ENCODE measurements at places on chromosomes 1 and 21.
A peak's percentile ranks its signal among the peaks of the same experiment; 100 is the strongest.

GRCh38 chr1:65059930-65060538 is 88.0 kb upstream of the AK4 start:
- no peak for DNase-seq

- no peak for DNase-seq
These were observed 28.1 kb upstream of the GRHL3 start for GRCh38 chr1:24290933-24291487.

DNA sequence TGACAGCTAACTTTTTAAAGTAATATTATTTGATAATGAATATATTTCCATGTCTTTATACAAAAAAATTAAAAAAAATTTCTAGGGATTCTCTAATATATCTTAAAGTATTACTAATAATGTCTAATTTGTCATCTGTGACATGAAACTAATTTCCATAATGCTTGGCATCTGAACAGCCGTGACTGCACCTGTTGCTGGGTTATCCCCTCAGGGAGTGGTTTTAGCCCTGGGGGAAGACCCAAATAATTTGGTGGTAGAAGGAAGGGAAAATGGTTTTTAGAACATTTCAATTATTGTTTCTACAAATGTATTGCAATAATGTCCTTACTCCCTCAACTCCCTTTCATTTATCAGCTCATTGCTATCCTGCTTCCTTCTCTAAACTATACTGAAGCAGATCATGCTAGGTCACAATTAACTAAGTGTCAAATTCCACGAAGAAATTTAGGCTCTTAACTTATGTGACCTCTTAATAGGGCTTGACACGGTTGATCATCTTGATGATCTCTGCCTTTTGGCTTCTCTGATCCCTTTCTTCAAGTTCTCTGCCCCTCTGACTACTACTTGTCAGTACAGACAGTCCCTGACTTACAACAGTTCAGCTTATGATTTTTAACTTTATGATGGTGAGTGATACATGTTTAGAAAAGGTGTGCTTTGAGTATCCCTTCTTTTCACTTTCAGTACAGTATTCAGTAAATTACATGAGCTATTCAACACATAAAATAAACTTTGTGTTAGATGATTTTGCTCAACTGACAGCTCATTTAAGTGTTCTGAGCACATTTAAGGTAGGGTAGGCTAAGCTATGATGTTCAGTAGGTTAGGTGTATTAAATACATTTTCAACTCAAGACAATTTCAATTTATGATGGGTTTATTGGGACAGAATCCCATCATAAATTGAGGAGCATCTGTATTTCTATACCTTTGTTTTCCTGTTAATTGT is 26.4 kb upstream of the DPH5 start:
- DNase-seq: no peak

GRCh38 chr1:49319426-49319963 is 542.8 kb upstream of the BEND5 start:
- no peak for DNase-seq

DNA sequence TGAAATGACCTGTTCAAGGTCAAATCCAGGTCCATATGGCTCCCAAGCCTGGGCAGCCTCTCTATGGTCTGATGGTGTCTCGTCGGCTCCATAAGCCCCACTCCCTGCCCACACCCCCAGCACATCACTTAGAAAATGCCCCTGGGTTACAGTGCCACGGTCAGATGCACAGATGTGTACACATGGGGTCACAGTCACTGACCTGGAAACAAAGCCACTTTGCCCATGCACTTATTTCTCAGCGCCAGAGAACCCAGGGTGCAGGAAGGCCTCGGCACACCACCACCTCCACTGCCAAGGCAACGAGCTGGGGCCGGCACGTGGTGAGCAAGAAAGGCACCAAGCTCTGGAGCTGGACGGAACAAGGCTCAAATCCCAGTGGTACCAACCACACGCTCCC is 24.7 kb downstream of the IFFO2 start:
- no peak for DNase-seq

DNA sequence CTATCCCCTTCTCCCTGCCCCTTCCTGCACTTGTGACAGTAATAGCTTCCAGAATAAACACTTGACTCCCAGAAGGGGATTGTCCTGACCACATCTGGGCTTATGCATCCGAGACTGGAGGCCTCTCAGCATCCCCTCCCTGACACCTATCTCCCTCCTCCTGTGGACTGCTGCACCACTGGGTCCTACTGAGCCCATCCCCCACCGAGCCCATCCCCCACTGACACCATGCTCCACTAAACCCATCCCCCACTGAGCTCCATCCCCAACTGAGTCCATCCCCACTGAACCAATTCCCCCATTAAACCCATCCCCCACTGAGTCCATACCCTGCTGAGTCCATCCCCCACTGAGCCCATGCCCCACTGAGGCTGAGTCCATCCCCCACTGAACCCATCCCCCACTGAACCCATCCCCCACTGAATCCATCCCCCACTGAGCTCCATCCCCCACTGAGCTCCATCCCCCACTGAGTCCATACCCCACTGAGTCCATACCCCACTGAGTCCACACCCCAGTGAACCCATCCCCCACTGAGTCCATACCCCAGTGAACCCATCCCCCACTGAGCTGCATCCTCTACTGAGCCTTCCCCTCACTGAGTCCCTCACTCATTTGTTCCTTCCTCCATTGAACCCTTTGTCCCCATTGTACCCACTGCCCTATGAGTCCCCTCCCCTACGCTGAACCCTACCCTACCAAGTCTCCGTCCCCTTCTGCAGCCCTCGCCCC is 5.6 kb downstream of the PDZK1IP1 start:
- no peak for DNase-seq

DNA sequence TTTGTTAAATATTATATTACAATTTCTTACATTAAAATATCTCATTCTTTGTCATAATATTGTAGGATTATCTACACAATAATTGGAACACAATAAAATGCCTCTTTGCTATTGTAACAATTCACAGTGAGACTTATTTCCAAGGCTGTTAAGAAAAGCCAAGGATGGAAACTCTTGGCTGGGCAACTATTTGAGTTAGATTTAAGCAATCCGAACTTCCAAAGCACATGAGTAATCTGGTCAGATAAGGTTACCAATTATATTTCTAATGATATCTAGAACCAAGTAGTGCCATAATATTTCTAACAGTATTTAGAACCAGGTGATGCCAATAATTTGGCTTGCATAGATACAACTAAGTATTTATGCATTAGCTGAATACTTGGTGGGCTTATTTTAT is 154.7 kb upstream of the KCNK2 start:
- no peak for DNase-seq

DNA sequence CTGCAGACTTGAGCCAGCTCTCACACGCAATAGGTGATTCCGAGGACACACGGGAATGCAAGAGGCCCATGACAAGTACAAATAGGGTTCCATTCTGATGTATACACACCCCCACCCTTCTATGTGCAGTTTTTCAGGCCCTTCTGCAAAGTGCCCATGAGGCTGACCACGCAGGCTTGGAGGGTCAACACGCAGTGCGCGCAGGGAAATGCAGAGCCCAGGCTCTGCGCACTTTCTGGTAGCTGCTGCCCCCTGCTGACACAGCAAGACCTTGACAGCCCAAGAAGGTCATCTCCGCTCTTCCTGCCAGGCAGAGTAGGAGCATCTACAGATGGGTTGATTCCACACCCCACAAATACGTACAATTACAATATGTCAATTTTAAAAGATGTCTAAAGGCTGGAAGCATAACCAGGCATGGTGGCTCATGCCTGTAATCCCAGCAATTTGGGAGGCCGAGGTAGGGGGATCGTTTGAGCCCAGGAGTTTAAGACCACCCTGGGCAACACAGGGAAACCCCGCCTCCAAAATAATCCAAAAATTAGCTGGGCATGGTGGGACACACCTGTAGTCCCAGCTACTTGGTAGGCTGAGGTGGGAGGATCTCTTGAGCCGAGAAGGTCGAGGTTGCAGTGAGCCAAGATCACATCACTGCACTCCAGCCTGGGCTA is 18.5 kb downstream of the SH3BP5L start:
- DNase-seq: peak; percentile 34

GRCh38 chr1:242839101-242839500 is 314.6 kb upstream of the PLD5 start:
- no peak for DNase-seq

DNA sequence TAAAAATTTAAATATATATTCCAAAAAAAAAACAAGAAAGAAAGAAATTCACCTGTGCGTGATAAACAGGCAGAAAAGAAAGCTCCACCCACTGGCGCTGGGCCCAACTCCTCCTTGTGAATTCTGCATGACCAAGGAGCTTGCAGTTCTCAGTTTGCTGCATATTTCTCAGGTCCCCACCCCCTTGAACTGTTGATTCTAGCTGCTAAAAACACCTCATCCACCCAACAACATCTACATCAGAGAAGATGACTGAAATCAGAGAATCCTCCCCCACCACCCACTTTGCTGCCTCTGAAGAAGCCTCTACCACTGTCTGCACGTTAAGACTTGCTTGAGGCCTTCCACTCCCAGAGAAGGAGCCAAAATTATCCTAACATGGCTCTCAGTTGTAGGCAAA is 104.8 kb downstream of the RGS2 start:
- no peak for DNase-seq

DNA sequence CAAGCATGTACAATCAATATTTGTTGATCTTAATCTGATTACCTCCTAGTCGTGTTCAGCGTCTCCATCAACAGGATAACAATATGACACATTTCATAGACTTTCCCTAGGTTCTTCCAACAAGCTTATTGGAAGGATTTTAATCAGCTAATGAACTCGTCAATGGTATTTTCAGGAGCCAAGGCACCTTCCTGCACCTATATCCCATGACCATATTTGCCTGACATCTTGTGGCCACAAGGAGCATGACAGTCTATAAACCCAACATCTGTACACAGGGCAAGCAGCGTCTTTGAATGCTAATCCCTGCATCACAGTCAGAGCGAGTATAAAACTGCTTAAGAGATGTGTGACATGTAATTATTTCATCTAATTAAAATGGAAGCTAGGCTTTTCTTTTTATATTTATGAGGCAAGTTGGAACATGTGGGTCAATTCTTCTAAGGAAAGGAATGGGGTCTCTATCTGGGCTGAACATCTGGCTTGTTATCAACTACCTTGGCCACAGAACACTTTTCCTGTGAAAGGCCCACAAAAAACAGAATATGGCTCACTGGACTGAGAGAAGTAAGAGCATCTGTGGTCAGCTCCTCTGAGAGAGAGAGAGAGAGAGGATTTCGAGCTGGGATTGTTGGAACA is 388.8 kb downstream of the NTNG1 start:
- DNase-seq: peak; percentile 17
